ENCODE measurements at places on chromosomes 12 and 14.
A peak's percentile ranks its signal among the peaks of the same experiment; 100 is the strongest.

DNA sequence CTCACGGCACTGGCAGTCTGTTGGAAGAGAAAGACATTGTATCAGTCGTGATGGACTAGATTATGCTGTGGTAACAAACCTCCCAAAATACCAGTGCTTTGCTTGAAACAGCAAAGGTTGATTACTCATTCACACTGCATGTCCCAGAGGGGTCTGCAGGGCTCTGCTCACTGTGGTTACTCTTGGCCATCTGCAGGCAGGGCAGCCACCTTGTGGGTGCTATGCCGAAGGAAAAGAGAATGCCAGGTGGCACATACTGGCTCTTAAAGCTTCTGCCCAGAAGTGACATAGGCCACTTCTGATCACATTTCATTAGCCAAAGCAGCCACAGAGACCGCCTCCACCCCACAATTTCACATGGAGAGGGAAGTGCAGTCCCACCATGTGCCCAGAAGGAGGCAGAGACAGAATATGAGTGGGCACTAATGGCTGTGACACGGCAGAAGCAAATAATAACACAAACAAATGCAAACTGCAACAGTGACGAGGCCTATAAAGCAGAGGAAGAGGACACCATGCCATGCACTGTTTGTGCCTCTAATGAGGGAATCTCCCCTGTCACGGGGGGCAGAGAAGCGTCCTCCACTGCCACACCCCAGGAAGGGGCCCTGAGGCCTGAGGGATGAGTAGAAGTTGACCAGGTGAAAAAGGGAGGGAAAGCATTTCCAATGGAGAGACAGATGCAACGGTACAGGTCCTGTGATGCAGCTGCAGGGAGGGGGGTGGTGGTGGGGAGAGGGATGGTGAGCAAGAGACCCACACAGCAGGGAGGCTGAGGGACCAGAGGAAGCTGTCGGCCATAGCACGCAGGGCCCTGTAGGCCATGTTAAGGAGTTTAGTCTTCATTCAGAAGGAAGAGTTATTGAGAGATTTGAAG lies 51.7 kb upstream of the KICS2 start:
- no peaks in the 10 kb centered on the region for H3K4me1 ChIP-seq
- peaks cover 3% of the 10 kb centered on the region for H3K27me3 ChIP-seq
- no peak overlapping the region for H3K27ac ChIP-seq
- H3K4me3 ChIP-seq = no peak overlapping the region
- peak; percentile 34 for DNase-seq

- no peaks in the 10 kb centered on the region for H3K36me3 ChIP-seq
- H3K27ac ChIP-seq = no peak overlapping the region
- no peak for DNase-seq
- no peaks in the 10 kb centered on the region for H3K27me3 ChIP-seq
- H3K4me3 ChIP-seq = no peak overlapping the region
Observed at GRCh38 chr12:9073076-9073475, 42.6 kb downstream of the A2M start.

- no peak overlapping the region for H3K4me3 ChIP-seq
- no peaks in the 10 kb centered on the region for H3K36me3 ChIP-seq
- no peak overlapping the region for H3K27ac ChIP-seq
- no peak for DNase-seq
- no peaks in the 10 kb centered on the region for H3K27me3 ChIP-seq
Observed at GRCh38 chr12:68418137-68418460, 85.9 kb upstream of the MDM1 start.

DNA sequence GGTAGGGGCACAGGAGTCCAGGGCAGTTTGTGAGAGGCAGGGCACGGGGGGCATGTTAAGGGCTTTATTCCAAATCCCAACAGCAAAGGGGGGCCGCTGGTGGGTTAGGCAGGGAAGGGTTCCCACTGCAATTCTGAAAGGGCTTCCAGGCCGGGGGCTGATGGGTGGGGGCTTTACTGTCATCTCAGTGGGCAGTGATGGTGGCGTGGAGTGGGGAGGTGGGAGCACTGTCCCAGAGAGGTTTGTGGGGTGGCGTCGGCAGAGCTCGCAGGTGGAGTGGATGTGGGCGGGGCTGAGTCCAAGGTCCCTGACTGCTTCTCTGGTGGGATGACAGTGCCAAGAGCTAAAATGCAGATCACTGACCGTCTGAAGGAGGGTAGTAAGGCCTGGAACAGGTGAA lies 121.6 kb upstream of the EVL start:
- peaks cover 10% of the 10 kb centered on the region for H3K4me1 ChIP-seq
- no peak overlapping the region for H3K4me3 ChIP-seq
- H3K27me3 ChIP-seq = peaks cover 14% of the 10 kb centered on the region
- DNase-seq = no peak
- no peak overlapping the region for H3K27ac ChIP-seq

GRCh38 chr14:39665075-39665475 lies 232.8 kb upstream of the FBXO33 start:
- no peaks in the 10 kb centered on the region for H3K27me3 ChIP-seq
- no peak overlapping the region for H3K4me3 ChIP-seq
- no peak overlapping the region for H3K27ac ChIP-seq
- no peak for DNase-seq

GRCh38 chr12:49297695-49298060 lies 2.7 kb downstream of the PRPH start:
- peaks cover 13% of the 10 kb centered on the region for H3K4me1 ChIP-seq
- peaks cover 58% of the 10 kb centered on the region for H3K27me3 ChIP-seq
- H3K27ac ChIP-seq = no peak overlapping the region
- H3K36me3 ChIP-seq = no peaks in the 10 kb centered on the region

DNA sequence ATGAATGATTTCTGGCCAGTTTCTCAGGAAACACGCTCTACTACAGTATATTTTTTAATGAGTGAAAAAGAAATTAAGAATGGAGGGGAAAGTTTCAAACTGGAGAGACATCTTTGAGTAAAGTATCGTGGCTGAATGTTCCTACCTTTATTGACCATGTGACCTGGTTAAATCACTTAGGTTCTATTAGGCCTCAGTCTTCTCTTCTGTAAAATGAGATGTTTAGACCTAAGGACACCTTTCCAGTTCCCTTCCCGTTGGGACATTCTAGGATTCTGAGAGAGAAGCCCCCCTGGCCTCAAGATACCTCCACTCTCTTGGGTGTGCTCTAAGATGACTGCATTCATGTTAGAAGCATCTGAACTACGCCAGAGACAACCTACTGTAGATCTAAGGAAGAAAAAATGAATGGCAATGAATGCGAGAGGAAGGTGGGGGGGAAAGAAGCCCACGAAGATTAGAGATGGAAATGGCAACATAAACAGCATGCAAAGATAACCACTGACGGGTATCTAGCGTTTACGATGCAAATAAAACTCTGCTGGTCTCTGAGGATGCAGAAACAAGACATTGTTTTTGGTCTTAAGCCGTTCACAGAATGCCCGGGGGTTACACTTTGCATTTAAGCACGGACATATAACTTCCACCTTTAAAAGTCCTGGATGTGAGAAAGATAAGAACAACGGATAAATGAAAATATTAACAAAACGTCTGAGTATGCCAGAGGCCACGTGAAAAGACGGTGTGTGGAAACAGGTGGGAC lies 599 bp upstream of the CPSF6 start:
- peaks cover 26% of the 10 kb centered on the region for H3K36me3 ChIP-seq
- no peaks in the 10 kb centered on the region for H3K27me3 ChIP-seq
- peak overlapping the region; percentile 97 for H3K27ac ChIP-seq
- DNase-seq = no peak
- H3K4me1 ChIP-seq = peaks cover 43% of the 10 kb centered on the region
- peak overlapping the region; percentile 87 for H3K4me3 ChIP-seq

GRCh38 chr14:99654235-99654985 lies 9.5 kb downstream of the HHIPL1 start:
- no peak overlapping the region for H3K4me3 ChIP-seq
- H3K36me3 ChIP-seq = no peaks in the 10 kb centered on the region
- DNase-seq = no peak
- H3K4me1 ChIP-seq = no peaks in the 10 kb centered on the region

DNA sequence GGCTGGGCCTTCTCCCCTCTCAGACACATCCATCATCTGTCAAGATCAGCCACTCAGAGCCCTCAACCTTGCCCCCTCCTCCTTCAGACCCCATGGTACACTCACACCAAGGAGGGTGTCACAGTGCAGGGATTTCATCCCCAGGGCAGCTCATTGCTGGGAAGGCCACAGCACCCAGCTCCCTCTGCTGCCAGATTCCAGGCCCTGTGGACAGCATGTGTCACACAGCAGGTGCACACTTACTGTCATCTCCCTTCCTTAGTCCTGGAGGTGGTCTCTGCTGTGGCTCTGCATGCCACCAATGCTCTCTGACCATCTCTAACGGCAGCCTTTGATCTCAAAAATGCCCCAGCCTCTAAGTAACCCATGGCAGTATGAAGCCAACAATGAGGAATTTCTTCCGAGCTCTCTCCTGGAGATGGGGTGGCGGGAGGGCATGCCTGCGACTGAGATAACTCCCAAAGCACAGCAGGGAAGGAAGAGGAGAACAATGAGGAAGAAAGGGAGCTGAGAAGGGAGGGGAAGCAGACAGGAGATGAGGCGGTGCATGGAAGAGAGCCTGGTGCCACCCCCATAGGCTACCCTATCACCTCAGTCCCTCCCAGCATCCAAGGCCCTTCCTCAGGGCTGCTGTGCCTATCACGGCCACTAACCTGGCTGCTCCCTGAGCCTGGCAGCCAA lies 101.0 kb downstream of the SINHCAF start:
- H3K36me3 ChIP-seq = no peaks in the 10 kb centered on the region
- no peaks in the 10 kb centered on the region for H3K4me1 ChIP-seq
- DNase-seq = no peak

DNA sequence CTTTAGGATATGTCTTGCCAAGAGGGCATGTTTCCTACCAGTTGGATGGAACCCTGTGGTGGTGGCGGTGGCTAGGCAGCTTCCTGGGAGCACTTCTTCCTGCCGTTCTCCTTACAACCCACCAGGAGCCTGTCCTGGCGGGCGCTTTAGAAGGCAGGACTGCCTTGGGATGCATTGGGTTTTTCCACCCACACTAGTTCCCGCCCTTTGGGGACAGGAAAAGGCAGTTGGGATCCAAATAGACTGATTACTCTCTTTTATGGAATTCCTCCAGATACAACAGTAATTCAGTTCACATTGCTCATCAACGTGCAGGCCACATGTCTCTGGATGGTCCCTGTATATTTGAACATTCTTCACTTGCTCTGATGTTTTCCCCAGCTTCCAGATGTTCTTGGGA lies 305.7 kb upstream of the SSTR1 start:
- no peak for DNase-seq
- H3K4me1 ChIP-seq = no peaks in the 10 kb centered on the region
- no peak overlapping the region for H3K27ac ChIP-seq

DNA sequence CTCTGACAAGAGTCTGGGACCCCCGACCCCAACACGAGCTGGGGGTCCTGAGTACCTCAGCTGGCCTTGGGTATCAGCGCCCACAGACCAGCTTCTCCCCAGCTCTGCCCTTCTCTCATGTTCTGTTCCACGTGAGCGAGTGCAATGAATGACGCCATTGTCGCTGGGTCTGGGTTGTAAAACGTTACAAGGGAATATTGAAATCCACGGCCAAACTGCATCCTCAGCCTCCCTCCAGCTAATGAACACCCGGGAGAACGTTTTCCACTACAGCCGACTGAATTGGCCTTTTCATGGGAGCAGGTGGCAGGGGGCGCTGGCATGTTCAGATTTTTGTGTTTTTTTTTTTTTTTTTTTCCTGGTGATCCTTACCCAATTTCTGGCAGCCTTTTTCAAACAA lies 34.7 kb downstream of the TBX5 start:
- H3K36me3 ChIP-seq = no peaks in the 10 kb centered on the region
- no peaks in the 10 kb centered on the region for H3K4me1 ChIP-seq
- H3K27me3 ChIP-seq = peaks cover 7% of the 10 kb centered on the region
- no peak overlapping the region for H3K27ac ChIP-seq

GRCh38 chr12:115823635-115824034 lies 453.9 kb downstream of the MED13L start:
- no peak for DNase-seq
- no peak overlapping the region for H3K4me3 ChIP-seq
- H3K27me3 ChIP-seq = no peaks in the 10 kb centered on the region
- no peak overlapping the region for H3K27ac ChIP-seq

DNA sequence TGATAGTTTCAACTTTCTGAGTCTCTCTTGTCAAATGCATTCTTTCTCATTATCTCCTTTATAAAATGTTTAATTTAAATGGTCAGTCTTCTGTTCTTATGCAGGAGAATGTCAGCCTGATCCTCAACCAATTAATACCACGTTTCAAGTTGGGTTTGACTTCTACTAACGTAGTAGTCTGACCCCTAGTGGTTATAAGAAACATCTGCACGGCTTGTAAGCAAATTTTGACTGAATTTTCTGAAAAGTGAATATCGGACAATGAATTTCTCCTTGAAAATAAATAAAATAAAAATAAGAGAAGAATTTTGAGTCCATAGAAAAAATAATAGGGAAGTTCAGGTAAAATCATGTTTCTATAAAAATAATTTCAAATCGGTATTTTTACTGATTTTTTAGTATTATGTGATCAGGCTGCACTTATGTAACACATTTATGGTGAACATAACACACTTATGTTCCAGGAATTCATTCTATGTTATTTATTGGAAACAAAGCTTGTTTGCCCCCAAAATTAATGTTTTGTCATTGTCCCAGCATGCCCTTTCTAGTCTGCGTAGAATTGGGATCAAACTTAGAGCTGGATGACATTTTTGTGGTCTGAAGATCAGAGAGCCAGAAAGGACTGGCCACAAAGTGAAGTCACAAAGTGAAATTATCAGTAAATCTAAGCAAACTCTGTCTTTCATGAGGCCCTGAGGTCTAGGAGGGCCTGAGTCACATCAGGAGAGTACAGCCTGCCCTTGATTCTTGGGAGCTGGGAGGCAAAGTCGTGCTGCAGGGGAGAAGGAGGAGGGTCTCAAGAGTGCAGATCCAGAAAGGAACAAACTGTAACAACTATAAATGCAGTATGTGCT lies 101.2 kb upstream of the STXBP6 start:
- no peaks in the 10 kb centered on the region for H3K4me1 ChIP-seq
- no peak overlapping the region for H3K4me3 ChIP-seq
- H3K27ac ChIP-seq = no peak overlapping the region
- no peak for DNase-seq
- peaks cover 5% of the 10 kb centered on the region for H3K27me3 ChIP-seq

DNA sequence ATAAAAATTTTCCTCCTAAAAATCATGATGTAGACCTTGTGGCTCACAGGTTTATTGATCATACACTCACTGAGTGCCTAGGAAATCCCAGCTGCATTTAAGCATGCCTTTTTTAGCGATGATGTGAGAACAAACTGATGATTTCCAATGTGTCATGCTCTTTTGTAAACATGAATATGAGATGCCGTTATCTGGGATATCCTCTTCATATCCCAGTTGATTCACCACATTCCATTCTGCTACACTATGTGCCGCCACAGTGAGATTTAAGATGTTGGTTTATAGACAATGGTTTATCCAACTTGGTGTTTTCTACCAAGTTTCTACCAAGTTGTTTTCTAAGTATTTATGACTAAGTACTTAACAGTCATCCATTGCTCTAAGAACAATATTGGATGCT lies 5.2 kb downstream of the OR4E1 start:
- H3K36me3 ChIP-seq = no peaks in the 10 kb centered on the region
- no peak overlapping the region for H3K4me3 ChIP-seq
- DNase-seq = no peak
- H3K27ac ChIP-seq = no peak overlapping the region
- no peaks in the 10 kb centered on the region for H3K4me1 ChIP-seq
